ENCODE measurements at places on chromosomes 12 and 14.
A peak's percentile ranks its signal among the peaks of the same experiment; 100 is the strongest.

- no peak for DNase-seq
Observed at GRCh38 chr12:51901881-51902280, 5.4 kb upstream of the ACVRL1 start.

DNA sequence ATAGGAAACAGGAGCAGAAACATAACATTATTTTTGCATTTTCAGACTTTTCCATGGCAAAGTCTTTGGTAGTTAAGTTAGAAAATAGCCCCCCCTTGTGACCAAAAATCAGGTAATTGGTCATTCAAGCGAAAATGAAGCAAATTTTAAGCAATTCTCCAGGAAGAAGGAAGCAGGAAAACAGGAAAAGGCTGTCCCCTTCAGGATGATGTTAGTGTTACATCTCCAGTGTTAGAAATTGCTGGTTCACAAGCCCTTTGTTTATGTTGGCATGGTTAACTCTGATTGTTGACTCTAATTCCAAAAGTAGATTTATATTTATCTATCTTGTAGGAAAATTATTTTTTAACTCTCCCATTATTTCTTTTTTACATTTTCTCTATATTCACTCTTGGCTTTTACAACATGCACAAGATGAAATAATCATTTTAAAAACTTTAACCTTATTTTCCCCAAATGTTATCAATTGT lies 18.8 kb upstream of the GAS2L3 start:
- DNase-seq, result peak; percentile 93

DNA sequence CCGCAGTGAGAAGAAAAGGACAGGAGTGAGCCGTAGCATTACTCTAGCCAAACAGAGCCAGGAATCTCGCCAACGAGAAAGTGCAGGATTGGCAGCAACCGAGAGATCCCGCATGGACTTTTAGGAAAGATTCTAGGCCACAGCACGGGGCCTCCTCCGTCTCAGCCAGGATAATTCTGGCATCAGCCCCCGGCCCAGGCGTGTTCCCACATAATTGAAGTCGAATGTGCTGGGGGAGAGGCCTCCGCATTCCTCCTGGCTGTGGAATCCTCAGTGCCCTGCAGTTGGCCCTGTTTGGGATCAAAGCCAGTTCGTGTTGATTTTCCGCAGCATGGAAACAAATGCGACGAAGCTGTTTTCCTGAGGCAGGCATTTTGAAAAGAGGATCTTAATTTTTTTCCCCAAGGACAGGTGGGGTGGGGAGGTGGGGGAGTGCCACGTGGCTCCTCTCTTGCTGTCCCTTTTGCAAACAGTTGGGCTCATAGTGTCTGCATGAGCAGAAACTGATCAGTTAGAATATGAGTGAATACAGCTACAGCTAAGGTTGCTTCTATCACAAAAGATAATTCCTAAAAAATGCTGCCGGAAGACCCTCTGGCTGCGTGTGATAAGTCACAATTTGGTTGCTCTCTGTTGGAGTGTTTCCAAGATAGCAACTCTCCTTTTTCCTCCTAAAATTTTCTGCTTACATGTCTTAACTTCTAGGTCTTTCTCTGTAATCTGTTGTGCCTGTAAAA lies 37.3 kb upstream of the ATXN2 start:
- DNase-seq, result peak; percentile 8

DNA sequence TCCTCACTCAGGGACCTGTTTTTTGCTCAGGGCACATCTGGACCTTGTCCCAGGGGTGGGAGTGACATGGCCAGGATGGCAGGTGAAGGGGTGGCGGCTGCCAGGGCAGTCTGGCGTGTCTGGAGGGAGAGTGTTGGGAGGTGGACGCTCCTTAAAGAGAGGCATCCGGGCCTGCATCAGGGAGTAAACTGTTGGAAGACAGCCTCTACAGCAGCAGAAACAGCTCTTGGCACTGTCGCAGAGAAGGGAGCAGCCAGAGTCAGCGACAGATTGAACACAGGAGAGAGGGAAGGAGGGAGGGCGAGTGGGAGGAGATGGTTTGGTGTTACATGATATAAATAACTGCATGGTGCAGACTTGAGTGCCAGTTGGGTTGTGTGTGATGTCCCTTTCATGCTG lies 52.8 kb downstream of the IGF1 start:
- no peak for DNase-seq

DNA sequence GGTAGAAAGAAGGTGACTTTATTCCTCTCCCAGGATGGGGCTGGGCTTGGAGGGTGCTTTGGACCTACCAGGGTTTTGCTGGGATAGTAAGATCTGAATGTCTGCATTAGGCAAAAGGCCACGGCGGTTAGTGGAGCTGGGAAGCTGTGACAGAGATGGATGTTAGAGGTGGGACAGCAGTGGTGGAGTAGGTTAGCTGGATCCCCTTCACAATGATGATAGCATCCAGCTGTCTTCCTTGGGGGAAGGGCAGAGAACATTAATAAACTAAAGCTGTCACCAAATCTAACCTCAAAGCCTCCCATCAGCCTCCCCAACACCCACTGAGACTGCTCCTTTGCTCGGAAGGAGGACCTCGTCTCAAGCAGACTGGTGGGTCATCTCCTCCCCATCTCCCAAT lies 104.8 kb downstream of the GPATCH2L start:
- no peak for DNase-seq

DNA sequence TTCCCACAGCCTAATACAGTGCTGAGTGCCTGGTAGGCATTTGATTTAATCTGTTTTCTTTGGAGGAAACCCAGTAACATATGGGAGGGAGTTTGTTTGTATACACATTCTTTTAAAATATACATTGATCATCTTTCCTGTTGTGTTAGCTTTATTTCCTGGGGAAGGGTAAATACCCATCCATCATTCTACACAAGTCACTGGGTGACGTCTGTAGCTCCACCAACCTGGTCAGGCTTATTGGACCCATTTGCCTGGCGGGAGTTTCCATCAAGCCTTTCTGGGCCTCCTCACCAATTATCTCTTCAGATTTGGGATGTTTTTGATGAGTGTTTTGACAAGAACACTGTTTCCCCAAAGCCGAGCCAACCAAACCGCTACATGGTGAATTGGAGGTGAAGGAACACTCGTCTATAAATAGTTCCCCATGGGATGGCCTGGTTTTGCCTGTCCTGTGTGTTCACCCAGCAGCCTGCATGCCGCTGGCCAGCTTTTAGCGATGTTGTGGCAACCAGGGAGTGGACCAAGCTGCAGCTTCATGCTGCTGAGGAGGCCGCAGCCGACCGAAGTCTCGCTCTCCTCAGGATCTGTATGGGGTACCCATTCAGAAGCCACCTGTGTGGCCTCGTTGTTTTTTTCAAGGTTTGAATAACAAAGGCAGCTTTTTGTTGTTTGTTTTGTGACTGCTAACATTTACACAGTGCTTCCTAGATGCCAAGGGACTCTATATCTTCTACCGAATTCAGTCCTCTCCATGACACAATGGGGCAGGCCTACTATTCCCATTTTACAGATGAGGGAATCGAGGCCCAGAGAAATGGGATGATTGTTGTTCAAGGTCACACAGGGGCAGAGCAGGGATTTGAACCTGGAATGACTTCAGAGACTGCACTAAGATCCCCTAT lies 22.6 kb downstream of the PLXNC1 start:
- no peak for DNase-seq

- DNase-seq, result no peak
Observed at GRCh38 chr12:6582196-6582595, 14.1 kb upstream of the NOP2 start.

DNA sequence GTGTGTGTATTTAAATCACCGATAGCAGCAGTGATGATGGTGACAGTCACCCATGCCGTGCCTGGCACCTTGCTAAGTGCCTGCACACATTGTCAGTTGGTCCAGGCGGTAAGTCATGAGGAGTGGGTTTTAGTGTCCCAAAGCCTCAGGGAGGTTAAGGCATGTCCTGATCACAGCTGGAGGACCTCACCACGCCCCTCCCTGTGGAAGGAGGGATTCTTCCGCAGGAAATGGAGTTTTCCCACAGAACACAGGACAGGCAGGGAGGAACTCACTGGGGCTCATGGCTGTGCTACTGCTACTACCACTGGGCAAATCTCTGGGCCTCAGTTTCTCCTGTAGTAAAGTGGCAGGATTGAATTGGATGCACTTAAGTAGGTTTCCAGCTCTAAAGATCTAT lies 142.3 kb downstream of the CACNA1C start:
- no peak for DNase-seq

DNA sequence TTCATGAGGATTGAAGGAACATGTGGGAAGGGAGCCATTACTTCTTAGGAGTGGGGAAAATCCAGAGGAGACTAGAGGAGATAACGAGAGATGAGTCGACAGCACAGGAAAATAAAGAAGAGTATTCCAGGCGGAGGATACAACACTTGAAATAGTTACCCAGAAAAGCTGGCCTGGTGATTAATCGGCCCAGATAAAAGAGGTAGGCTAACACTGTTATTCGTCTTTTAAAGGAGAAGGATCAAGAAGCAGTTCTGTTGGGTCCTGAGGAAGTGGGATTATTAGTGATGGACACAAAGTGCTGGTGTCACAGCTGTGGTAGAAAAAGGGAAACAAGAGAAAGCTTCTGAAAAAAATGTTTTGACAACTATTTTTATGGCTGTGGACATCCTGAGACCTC lies 425.3 kb downstream of the ZFP36L1 start:
- DNase-seq, result no peak

- DNase-seq, result no peak
Observed at GRCh38 chr14:68148276-68148675, 328.7 kb downstream of the RAD51B start.

DNA sequence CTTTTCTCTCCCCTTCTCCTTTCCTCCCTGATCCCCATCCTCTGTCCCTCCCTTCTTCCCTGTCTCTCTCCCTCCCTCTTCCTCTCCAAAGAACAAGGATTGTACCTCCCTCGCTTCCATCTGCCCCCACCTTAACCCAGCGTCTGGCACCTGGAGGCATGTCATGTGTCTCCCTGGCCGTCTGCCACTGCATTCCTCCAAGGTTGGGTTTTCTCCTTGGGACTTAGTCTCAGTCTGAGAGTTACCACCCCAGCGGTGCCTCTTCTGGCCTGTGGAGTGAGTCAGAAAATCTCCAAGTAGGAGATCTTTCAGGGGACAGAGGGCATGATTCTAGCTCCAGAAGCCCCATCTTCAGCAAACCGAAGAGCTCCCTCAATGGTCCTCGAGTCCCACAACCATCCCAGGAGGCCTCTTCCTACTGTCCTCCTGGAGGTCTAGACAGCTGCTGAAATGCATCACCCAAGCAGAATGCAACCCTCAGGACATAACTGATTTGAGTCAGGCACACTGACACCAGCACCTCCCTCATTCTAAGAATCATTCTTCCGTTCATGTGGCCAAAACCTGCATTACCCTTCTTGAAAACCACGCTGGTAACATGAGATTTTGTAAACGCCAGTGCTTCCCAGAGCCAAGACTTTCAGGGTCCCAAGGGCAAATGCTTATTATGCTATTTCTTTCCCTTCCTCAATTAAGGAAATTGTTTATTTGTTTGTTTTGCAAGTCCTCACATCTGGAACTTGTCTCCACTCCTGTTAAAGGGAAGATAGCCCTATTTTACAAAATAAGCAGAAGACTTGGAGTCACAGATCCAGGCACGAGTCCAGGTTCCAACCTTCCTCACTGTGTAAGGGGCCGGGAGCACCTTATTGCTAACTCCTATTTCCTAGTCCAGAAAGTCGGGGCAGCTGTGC lies 463.2 kb downstream of the BCL11B start:
- DNase-seq, result no peak

GRCh38 chr14:81137316-81137715 lies 83.4 kb downstream of the GTF2A1 start:
- DNase-seq, result peak; percentile 96

- DNase-seq, result no peak
Observed at GRCh38 chr12:6528539-6529235, 5.6 kb upstream of the GAPDH start.

DNA sequence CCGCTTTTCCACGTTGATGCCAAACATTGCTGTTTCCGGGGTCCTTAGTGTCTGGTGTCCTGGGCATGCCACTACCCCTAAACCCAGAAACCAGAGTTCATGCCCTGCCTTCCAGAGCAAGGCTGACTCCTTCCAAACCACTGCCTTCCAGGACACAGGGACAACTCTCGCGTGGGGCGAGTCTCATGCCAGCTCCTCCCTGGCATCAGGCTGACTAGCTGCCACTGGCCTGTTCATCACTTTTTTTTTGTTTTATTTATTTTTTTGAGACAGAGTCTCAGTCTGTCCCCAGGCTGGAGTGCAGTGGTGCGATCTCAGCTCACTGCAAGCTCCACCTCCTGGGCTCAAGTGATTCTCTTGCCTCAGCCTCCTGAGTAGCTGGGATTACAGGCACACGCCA lies 4.8 kb downstream of the SETD1B start:
- no peak for DNase-seq

DNA sequence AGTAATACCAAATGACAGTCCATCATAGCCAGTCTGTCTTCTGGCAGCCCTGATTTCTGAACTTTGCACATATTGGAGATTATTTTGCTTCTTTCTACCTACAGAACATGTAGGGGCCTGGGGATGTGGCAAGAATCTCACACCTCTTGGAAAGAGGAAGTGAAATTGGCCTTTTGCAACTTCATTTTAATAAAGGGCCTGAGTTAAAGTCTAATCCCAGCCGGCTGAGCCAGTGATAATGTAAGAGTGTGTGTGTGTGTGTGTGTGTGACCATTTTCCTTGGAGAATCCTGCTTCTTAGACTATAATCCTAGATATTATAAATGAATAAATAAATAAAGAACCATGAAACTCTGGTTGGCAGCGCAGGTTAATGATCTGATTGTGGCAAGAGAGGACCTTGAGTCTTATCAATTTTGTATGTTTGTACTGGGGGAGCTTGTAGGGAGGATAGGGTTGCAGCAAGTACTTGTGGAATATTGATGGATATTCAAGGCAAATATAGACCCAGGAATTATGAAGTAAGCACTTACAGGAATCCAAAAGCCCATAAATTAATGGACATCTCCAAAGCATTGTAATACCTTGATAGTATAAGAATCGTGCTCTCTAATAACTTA lies 233.2 kb upstream of the AMIGO2 start:
- DNase-seq, result no peak

GRCh38 chr12:85558684-85559083 lies 277.5 kb downstream of the RASSF9 start:
- DNase-seq, result no peak
